ENCODE measurements at places on chromosomes 5 and 9.

- no peak for DNase-seq
Observed at GRCh38 chr5:96597438-96598020, 64.6 kb upstream of the CAST start.

DNA sequence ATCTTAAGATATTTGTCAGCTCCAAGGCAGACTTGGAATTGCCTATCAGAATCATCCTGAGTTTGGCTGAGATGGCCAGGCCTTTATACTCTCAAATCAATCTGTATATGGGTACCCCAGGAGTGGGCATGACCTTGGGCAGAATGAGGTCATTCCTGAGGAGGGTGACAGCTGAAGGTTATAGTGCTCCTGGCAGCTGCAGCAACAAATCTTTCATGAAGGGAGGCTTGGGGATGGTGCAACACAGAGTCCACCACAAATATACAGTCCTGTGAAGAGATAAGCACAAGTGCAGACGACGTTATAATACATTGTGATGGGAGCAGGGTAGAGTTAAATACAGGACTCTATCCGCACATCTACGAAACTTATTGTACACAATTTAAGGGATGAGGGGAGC, 21.1 kb upstream of the TRIO start:
- no peak for DNase-seq

GRCh38 chr5:147557876-147558745, 48.2 kb upstream of the DPYSL3 start:
- DNase-seq = no peak

GRCh38 chr5:170788626-170789304, 5.2 kb downstream of the GABRP start:
- no peak for DNase-seq

DNA sequence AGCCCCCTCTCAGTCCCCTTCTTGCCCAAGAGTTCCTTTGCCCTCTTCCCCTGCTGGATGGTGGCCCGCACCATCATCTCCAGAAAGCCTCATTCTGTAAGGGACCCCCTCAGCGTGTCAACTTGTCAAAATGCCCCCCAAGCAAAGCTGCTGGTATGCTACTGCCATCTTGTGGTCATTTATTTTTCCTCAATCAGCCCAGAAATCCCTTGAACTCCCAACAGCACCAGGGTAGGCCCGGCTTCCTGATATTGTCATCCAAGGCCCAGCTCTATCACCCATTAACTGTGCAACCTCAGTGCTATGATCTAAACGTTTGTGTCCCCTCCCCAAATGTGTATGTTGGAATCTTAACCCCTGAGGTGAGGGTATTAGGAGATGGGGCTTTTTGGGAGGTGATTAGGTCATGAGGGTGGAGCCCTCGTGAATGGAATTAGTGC, 53.2 kb upstream of the FBXW11 start:
- no peak for DNase-seq

DNA sequence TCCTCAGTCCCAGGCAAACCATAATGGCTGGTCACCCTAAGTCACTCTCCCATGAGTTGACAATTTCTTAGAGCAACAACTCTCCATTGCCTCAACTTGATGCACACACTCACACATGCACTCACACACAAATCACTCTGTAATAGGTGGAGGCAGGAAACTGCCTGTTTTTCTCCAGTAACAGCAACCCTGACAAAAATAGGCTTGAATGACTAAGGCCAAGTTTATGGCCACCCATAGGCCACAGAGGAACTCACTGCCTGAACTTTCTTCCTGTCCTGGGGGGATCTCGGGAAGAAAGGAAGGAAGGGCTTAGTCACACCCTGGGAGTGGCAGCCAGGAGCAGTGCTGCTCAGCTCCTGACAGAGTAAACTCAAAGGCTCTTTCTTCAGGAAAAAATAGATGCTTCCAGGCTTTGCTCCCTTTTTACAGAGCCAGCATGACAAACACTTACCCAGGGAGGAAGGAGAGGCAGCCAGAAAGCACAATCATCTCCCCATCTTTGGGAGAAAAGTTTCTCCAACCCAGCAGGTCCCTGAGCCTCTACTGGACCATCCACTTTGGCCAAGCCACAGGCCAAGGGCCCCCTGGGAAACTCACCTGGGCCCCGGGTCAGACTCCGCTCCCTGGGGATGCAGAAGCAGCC, 368 bp downstream of the SH3TC2 start:
- DNase-seq = no peak

All from cerebellum (tissue), 4 donors.